ENCODE measurements at places on chromosomes 11 and 22. TPM values are rescaled to one million over a fixed set of nuclear protein-coding genes. Genes with fewer than 3 reads are reported as not detected.

- no peak for DNase-seq
- no peaks in the 10 kb centered on the region for H3K36me3 ChIP-seq
- H3K4me3 ChIP-seq = no peak within 1 kb of the TSS
- H3K27ac ChIP-seq = no peak within 1 kb of the TSS
Observed at GRCh38 chr11:624705-625635, at the start of gene CDHR5. Gene CDHR5, minus strand, starts transcription at chr11:624955. Its CDS starts 53 bp downstream, at chr11:624902.

NAALAD2 gene
- 5.3 TPM for total RNA-seq

HOATZ gene
- total RNA-seq = not detected

GRCh38 chr11:60830478-60831142, 11.3 kb upstream of the CCDC86 start:
- no peaks in the 10 kb centered on the region for H3K36me3 ChIP-seq
- H3K4me3 ChIP-seq = no peak overlapping the region
- no peak for DNase-seq
- H3K27me3 ChIP-seq = peaks cover 43% of the 10 kb centered on the region

DNA sequence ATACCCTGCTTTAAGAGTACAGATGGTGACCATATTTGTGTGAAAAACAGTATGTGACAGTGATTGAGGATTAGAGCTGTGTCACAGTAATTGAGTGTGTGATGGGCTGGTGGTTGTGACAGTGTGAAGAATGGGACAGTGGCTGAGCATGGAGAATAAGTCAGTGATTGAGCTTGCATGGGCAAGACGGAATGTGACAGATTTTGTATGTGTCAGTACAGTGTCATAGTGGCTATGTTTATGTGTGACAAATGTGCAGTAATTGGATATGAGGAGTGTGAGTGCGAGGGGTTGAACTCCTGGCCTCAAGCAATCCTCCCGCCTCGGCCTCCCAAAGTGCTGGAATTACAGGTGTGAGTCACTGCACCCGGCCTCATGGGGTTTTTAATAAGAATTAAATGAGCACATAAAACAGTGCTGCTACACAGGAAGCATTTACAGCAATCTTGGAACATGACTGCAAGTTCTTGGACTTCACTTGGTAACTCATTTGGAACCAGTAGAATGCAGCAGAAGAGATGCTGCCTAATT, 583 bp upstream of the RRAS2 start:
- H3K4me1 ChIP-seq = peaks cover 4% of the 10 kb centered on the region
- DNase-seq = no peak
- peak overlapping the region; percentile 68 for H3K4me3 ChIP-seq
- H3K36me3 ChIP-seq = no peaks in the 10 kb centered on the region

Data from cardiac muscle cell (in vitro differentiated cells and primary cell).